ENCODE measurements at places on chromosomes 11 and 22. TPM values are rescaled to one million over a fixed set of nuclear protein-coding genes. Genes with fewer than 3 reads are reported as not detected.
A peak's percentile ranks its signal among the peaks of the same experiment; 100 is the strongest.

DNA sequence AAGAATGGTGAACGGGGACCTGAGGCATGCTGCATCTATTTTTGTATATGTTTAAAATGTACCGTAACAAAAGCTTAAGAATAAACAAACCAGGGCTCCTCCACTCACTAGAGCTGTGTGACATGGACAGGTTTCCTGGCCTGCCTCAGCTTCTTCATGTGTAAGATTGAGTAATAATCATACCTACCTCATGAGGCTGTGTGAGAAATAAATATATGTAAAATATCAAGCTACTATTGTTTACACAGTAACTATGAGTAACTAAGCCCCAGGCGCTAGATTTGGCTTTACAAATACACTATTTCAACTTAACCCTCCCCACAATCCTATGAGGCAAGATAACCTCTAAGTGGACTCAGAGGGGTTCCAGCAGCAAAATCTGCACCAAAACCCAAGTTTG, 66.4 kb downstream of the SMCO4 start:
- peak; percentile 43 for DNase-seq

GRCh38 chr11:123299721-123300120, 104.7 kb upstream of the CLMP start:
- DNase-seq = no peak

DNA sequence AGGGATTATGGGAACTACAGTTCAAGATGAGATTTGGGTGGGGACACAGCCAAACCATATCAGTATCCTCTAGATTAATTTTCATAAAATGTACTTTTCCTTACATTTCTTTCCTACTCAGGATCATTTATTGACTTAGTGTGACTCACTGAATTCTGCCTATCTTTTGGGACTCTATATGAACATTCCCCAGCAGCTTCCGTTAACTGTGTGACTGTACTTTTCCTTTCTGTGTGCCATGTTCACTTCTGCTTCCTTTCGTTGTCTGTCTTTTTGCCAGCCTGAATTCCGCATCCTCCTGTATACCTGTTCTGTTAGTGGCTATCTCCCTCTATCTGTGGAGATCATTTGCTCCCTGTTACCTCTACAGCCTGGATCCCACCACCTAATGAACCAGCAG, 48.8 kb downstream of the SPECC1L start:
- DNase-seq = no peak

DNA sequence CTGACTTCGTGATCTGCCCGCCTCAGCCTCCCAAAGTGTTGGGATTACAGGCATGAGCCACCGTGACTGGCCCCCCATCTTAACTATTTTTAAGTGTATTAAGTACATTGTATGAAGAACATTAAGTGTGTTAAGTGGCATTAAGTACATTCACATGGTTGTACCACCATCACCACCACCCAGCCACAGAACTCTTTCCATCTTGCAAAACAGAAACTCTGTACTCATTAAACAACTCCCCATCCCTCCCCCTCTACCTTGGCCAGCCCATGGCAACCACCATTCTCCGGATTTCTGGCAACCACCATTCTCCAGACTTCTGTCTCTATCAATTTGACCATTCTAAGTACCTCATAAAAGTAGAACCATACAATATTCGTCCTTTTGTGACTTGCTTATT, 17.8 kb upstream of the PEX26 start:
- no peak for DNase-seq

DNA sequence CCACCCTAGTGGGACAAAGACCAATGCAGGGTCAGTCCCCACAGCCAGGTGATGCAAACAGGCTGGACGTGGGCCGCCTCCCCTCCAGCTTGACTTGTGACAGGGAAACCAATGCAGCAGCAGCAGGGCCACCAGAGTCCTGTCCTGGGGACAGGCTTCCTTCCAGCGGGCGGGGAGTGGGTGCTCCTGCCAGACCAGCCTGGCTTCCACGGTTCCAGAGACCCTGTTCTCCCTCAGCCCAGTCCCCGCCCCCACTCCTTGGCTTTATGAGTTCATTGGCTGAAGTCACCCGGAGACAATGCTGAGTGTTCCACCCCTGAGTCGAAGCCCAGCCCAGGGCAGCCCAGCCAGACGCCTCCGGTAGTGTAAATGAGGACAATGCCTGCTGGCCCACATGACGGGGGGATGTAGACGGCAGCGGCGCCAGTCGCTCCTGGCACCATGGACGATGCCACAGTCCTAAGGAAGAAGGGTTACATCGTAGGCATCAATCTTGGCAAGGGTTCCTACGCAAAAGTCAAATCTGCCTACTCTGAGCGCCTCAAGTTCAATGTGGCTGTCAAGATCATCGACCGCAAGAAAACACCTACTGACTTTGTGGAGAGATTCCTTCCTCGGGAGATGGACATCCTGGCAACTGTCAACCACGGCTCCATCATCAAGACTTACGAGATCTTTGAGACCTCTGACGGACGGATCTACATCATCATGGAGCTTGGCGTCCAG, at the start of gene TSSK2:
TSSK2 (plus strand) TSS at position 350 of the 726 bp plus-strand sequence; CDS start at position 442, 92 bp downstream.
- DNase-seq = no peak

DNA sequence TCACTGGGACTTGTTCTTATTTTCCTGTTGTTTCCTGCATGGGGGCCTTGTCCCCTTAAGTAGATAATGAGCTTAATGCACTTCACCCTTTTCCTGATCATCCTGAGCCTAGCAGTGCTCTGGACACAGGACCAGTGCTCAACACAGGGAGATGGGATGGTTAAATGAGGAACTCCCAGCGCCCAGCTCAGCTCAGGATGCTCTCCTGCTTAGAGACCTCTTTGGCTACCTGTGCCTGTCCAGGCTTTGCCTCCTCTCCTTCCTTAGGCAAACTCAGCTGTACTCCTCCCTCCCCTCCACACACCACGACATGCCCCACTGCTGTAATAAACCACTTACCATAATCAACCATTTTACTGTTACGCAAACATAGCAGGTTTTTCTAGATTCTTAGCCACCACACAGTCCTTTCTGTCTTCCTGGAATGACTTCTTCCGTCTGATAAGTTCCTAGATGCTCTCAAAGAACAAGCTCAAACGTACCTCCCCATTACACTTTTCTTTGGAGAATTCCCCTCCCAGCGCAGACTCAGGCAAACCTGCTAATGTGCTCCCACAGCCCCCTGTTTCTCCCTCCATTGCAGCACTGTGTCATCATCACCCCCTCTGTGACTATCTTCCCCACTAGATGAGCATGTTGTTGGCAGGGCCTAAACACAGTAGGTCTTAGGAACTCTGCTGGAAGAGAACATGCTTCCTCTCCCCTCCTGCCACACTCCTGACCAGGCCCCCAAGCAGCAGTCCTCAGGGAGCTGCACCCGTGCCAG, 113.6 kb downstream of the MICAL2 start:
- DNase-seq = peak; percentile 62

DNA sequence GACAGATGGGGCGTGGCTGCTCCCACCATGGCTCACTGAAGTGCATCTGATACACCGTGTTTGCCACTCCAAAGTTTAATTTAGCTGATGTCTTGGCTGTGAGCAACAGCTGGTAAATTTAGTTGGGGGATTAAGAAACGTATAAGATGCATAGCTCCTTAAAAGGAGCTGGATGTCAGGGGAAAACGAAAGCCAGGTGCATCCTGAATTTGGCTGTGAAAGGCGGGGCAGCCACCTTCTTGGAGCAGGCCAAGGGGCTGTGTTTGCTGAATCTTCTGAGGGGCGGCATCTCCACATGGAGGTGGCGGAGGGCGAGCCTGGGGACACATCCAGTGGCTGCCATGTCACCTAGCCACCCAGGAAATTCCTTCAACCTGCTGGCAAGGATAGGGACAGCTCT, 20.7 kb upstream of the NCF4 start:
- no peak for DNase-seq

DNA sequence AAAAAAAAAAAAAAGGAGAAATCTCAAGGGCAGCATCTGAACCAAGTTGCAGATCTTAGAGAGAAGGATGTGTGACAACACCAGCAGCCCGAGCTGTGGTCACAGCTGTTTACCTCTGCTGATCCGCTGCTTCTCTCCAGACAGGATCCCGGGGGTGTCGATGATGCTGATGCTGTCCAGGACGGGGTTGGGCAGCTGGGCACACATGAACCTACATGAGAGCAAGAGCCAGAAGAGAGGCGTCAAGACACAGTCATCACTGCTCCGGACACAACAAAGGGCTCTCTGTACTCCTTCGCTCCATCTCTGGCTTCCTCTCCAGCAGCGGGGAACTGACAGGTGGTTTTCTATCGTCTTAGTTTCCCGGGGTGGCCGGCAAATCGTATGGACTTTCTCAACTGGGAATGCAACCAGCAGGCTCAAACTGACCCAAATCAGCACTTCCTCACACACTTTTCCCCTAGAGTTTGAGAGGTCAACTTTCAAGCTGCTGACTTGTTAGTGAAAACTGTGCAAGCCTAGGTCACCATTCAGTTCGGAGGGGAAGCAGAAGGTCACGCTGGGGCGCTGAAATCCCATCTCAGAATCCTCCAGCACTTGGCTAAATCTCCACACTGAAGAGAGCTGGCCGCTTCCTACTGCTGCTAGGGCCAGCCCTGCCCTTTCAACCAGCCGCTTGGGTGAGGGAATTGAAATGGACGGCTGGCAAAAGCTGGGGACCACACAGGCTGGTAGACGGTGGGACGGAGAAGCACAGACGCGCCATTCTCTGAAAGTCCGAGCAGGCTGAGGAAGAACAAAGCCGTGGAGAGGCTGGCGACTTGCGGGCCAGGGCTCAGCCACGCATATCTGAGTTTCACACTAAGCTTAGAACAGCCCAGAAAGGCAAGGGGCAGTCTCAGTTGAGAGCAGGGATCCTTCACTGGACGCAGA, 3.8 kb downstream of the EHD1 start:
- no peak for DNase-seq

DNA sequence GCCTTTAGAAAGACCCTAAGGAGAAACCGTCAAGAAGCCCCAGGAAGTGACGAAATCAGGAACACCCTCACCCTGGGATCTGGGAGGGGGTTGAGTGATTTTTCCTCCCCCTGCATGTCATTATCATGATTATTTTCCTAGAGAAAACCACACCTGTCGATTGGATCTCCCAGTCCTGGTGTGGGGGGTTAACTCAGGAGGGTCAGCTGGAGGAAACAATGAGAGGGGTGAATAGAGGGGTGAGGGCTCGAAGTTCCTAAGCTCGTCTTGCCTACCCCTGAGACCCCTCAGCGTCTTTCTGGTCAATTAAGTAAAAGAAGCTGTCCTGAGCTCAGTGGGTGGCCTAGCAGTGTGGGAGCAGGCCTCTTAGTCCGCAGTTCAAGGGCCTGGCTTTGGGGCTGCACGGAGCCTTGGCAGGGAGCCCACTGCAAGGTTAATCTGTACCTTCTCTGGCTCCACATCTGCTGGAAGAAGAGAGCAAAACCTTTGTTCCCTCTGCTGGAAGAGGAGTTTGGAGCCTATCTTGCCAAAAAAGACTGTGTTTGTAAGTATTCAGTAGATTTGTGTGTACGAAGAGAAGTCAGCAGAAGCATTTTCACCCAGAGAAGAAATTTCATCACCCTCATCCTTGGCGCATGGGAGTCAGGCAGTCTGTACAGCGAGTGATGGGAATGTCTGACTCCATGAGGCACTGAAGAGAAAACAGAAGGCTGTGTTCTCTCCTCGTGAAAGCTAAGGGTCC, 34.2 kb upstream of the FTH1 start:
- no peak for DNase-seq

The LARGE1 gene
- 3.9 TPM for total RNA-seq

The CAPN5 gene
- total RNA-seq = 4.5 TPM

All from H4 (cell line).